ENCODE measurements at places on chromosomes 11 and 22.

- DNase-seq, result no peak
These were observed 5.9 kb upstream of the OSBPL5 start for GRCh38 chr11:3170756-3171650.

- DNase-seq, result no peak
These were observed 35.3 kb downstream of the ARAP1 start for GRCh38 chr11:72716788-72717435.

GRCh38 chr11:63503492-63503891 lies 2.4 kb upstream of the LGALS12 start:
- DNase-seq, result no peak

GRCh38 chr11:128772814-128773213 lies 78.9 kb downstream of the FLI1 start:
- DNase-seq, result peak; percentile 16

DNA sequence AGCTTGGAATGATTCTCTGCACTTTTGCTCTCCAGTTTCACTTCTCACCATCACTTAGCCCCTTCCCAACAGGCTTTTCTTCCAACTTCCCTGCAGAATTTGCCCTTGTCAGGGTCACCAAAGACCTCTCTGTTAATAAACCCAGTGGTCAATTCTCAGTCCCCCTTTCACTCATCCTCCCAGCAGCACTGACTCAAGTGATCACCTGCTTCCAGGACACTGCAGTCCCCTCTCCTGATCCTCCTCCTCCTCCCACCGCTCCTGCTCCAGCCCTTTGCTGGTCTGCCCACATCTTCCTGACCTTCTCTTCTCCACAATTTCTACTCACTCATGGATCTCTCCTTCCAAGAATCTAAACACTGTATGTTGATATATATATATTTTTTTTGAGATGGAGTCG lies 57.9 kb downstream of the SHISAL1 start:
- no peak for DNase-seq

DNA sequence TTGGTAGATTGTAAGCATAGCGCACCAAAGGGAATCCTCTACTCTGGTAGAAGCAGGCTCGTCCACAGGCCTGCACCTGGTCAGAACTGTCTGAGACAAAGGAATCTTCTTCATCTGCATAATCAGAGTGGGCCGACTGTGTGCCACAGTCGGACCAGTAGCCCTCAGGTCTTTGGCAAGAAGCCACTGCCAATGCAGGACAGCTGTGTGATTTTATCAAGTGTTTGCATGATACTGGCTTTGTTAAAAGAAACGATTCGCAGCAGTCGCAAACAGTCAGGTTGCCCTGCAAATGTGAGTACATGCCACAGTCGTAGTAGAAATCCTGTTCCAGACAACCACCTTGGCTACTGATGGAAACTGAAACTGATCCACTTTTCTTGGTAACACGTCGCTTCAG lies 4.9 kb upstream of the CCDC34 start:
- DNase-seq, result no peak

DNA sequence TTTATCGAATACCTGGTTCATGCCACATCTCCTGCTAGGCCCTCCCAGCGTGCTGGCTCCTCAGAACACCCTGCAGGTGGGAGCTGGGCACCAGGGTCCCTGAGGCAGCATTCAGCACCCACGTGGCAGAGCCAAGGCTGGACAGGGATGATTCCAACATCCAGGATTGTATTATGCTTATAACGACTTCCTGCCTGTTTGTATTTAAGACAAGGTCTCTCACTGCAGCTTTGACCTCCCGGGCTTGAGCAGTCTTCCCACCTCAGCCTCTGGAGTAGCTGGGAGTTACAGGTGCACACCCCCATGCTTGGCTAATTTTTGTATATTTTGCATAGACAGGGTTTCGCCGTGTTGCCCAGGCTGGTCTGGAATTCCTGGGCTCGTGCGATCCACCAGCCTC lies 64.7 kb upstream of the WNT7B start:
- DNase-seq, result no peak

- no peak for DNase-seq
These were observed 91.1 kb upstream of the CLPB start for GRCh38 chr11:72525466-72525865.

DNA sequence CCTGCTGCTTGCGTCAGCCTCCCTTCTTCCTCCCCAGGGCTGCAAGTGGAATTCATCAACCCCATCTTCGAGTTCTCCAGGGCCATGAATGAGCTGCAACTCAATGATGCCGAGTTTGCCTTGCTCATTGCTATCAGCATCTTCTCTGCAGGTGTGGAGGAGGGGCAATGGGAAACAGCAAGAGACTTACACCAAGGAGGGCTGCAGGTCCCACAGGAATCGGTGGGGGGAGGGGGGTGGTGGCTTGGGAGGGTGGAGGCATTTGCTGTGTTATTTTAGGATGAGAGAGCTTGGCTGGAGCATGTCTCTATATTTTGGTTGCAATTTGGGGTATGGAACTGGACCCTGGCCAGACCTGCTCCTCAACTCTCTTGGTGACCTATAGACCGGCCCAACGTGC lies 2.1 kb upstream of the MADD start:
- DNase-seq, result no peak

GRCh38 chr11:532527-532985 lies 2.8 kb downstream of the HRAS start:
- DNase-seq, result no peak

DNA sequence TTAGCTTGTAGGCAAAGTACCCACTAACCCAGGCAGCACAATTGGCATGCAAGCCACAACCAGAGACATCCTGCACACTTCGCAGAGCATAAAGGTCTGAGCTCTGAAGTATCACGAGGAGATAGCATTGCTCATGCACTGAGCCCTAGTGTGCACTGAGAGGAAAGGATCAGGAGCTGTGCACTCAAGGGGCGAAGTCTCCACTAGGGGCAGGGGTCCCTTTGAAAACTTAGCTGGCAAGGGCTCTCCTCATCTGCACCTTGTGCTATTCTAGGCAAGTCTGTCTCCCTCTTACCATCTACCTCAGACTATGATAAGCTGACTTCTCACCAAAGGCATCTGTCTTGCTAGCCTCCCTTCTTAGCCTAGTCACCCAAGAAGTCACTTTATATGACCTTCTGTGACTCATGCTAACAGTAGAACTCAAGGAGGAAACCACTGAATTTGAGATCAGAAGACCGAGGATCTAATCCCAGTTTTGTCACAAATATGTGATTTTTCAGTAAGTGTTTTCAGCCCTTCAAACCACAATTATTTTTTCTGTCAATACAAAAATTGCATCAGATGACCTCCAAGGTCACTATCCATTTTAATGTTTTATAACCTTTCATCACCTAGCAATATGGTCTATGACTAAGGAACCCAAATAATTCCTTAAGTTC lies 1078.0 kb downstream of the NTM start:
- no peak for DNase-seq

DNA sequence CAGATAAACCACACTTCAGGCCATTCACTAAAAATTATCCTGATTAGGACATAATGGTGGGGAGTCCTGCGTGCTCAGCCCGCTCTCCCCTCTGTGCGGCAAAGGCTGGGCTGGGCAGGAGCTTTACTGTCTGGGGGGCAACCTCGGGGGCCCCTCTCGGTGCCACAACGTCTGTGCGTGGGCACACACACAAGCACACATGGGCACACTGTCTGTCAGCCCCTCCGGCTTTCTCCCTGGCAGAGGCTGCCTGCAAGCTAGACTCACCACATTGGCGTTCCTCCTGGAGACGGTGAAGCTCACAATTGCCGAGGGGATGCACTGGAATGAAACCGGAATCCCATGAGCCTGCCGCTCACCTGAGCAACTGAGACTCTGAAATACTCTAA lies 5.2 kb downstream of the MLC1 start:
- no peak for DNase-seq

DNA sequence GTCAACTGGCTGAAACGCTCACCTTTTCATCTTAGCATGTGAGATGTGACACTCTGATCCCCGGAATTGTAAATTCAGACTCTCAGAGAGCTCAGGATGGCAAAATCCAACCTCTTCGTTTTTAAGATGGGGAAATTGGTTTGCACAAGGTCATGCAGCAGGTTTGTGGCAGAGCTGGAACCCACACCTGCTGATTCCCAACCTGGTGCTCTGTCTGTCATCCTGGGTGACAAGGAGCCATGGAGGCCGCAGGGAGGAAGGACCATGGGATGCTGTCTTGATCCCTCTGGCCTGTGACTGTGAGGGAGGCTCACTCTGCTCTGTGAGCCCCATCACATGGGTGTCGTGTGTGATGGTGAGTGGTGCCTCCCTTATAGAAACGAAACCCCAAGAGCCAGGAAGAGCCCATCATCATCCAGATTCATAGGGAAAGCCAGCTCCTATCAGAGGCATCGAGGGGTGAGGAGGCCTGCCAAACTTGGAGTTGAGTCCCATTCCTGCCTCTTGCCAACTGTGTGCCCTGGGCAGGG lies 87.4 kb upstream of the SYT13 start:
- no peak for DNase-seq

DNA sequence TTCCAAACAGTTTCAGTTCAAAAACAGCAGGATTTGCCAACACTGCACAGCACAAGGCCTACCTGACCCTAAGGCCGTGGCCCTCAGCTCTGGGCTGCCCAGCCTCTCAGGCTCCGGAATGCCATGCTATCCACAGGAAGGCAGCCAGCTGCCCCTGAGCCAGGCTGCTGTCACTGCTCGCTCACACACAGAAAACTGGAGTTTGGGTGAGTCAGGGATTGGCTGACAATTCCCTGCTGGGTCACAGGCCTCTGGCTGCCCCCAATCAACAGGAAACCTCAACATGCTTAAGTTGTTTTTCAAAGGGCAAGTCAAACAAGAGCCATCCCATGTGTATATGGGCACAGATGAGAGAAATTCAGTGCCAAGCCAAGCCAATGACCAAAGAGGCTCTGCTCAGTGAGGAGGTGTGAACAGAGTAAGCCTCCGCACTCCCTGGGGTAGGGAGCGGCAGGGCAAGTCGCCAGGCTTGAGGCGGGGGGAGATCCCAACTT lies 50.2 kb downstream of the RPL27A start:
- DNase-seq, result no peak

- no peak for DNase-seq
These were observed 89.0 kb upstream of the BLID start for GRCh38 chr11:122205036-122205435.

GRCh38 chr11:113167599-113167998 lies 146.8 kb upstream of the TTC12 start:
- DNase-seq, result no peak

DNA sequence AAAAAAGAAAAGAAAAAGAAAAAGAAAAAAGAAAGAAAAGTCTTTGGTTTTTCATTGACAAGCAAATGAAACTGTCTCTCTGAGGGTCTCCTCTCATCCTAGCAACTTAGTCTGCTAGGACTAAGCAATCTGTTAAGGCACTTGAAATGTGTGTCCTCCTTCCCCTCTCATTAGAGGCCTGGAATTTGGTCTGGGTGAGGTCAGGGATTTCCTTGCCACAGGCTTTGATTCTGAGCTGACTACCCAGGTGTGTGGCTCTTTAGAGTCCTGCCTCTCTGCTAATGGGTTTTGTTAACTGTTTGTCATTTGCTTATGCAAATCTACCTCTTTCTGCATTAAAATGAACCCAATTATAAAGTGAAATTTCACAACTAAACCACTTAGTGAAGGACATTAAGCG lies 18.3 kb upstream of the PKNOX2 start:
- DNase-seq, result no peak

DNA sequence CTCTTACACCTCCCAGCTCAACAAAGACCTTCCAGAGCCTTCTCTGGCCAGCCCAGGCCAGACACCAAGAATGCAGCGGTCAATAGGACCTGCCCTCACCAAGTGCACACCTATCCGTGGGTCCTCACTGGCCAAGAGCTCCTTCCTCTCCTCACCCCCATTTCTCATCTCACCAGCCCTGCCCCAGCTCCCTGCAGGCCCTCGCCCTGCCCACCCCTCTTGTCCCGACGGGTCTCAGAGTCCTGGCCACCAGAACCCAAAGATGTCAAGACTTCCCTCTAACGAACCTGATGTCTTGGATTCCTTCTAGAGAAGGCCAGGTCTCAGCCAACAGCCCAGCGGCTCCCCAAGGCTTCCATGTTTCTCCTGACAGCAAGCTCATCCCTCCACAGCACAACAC lies 43.6 kb downstream of the IGF2 start:
- no peak for DNase-seq

DNA sequence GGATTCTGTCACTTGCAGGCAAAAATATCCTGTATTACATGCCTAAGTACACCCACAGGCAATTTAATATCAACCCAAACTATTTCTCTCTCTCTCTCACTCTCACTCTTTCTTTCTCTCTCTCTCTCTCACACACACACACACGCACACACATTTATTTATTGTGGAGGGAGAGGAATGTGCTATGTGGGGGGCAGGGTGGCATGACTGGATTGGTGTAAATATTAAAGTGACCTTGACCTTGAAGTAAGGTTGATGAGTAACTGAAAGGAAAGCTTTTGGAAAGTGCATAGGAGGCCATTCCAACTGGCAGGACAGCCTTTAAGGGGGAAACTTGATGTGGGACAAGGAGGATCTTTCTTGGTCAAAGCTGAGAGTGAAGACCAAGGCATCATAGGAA lies 589.7 kb upstream of the KIRREL3 start:
- no peak for DNase-seq

- no peak for DNase-seq
These were observed 8.0 kb upstream of the AHNAK start for GRCh38 chr11:62554387-62555167.

DNA sequence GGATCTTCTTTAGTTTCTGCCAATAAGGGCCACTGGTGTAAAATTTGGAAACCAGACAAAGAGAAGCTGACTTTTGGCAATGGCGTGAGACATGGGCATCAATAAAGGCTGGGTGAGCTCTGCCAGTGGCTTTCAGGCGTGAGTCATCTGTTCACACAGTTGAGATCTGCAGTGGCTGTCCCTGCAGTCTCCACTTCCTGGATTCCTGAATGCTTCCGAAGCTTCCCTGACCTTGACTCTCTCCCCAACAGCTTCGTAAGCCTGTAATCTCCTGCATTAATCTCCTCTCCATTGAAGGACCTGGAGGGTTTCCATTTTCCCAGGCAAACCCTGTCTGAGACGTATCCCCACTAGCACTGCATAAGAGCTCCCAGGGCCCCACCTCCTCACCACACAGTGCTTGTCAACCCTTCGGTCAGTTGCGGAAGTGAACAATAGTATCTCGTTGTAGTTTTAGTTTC lies 574.7 kb downstream of the TBC1D22A start:
- no peak for DNase-seq

- DNase-seq, result no peak
These were observed 49.5 kb downstream of the ZNF280B start for GRCh38 chr22:22458896-22459588.

- DNase-seq, result no peak
These were observed 106.4 kb downstream of the MICAL2 start for GRCh38 chr11:12216671-12217374.

- no peak for DNase-seq
These were observed 1.0 kb upstream of the RELA start for GRCh38 chr11:65663639-65664200.

GRCh38 chr11:36243641-36244040 lies 45.6 kb downstream of the COMMD9 start:
- no peak for DNase-seq

DNA sequence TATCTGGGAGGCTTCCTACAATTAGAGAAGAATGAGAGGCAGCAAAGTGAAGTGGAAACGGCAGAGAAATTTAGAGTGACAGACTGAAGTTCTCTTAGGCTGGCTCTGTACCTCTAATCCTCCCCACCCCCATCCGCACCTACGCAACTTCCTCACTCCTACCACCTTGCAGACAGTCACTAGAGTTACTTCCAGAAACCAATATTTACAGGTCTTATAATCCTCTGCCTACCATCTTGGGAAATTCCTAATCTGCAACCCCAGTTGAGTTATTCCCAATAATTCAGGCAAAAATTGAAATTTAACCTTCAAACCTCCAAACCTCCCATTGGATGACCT lies 71.7 kb downstream of the PAK1 start:
- DNase-seq, result no peak

All from activated T-helper 1 cell treated with anti-CD3 and anti-CD28 coated beads, Interleukin-2, amount 50 U/mL, for 16 hours (primary cell).